ENCODE measurements at places on chromosomes 16 and 17. TPM values are rescaled to one million over a fixed set of nuclear protein-coding genes. Genes with fewer than 3 reads are reported as not detected.

Gene YBX2
- 0.57 TPM for total RNA-seq

Gene RASD1
- 0.42 TPM for total RNA-seq

DNA sequence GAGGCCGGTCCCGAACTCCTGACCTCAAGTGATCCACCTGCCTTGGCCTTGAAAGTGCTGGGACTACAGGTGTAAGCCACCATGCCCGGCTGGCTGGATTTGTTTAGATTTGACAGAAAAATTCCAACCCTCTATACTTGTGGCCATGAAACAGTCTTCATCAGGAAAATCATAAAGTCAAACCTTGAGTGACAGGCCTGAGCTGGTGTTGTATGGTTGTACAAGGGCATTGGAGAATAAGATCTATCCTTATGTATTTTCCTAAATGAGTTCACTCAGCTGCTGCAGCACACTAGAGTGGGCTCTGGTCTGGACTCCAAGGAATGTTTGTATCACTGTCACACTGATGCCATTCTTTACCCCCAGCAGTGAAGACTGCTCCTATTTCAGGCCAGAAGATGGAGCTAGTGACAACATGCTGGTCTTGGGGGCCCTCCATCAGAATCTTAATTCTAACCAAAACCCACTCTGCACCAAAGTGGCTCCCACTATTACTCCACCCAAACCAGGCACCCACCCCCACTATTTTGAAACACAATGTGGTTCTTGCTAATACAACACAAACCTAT, 27.4 kb downstream of the SNX11 start:
- no peak overlapping the region for H3K27ac ChIP-seq
- no peak for DNase-seq
- peaks cover 9% of the 10 kb centered on the region for H3K4me1 ChIP-seq
- peaks cover 12% of the 10 kb centered on the region for H3K27me3 ChIP-seq
- peaks cover 1% of the 10 kb centered on the region for H3K36me3 ChIP-seq

GRCh38 chr17:78497115-78497540, 80.1 kb downstream of the DNAH17 start:
- no peak overlapping the region for H3K27ac ChIP-seq
- no peak overlapping the region for H3K4me3 ChIP-seq
- DNase-seq, result no peak
- no peaks in the 10 kb centered on the region for H3K27me3 ChIP-seq
- H3K36me3 ChIP-seq, result no peaks in the 10 kb centered on the region

Gene PRAC1
- total RNA-seq, result not detected

GRCh38 chr16:4639899-4640509, 15.4 kb downstream of the MGRN1 start:
- DNase-seq, result no peak
- H3K27me3 ChIP-seq, result no peaks in the 10 kb centered on the region
- H3K36me3 ChIP-seq, result peaks cover 5% of the 10 kb centered on the region
- H3K4me3 ChIP-seq, result no peak overlapping the region
- H3K27ac ChIP-seq, result peak overlapping the region; percentile 22

GRCh38 chr17:4696437-4696805, 7.5 kb downstream of the PELP1 start:
- no peaks in the 10 kb centered on the region for H3K27me3 ChIP-seq
- no peak overlapping the region for H3K27ac ChIP-seq
- H3K4me1 ChIP-seq, result peaks cover 8% of the 10 kb centered on the region
- H3K4me3 ChIP-seq, result no peak overlapping the region
- no peak for DNase-seq

DNA sequence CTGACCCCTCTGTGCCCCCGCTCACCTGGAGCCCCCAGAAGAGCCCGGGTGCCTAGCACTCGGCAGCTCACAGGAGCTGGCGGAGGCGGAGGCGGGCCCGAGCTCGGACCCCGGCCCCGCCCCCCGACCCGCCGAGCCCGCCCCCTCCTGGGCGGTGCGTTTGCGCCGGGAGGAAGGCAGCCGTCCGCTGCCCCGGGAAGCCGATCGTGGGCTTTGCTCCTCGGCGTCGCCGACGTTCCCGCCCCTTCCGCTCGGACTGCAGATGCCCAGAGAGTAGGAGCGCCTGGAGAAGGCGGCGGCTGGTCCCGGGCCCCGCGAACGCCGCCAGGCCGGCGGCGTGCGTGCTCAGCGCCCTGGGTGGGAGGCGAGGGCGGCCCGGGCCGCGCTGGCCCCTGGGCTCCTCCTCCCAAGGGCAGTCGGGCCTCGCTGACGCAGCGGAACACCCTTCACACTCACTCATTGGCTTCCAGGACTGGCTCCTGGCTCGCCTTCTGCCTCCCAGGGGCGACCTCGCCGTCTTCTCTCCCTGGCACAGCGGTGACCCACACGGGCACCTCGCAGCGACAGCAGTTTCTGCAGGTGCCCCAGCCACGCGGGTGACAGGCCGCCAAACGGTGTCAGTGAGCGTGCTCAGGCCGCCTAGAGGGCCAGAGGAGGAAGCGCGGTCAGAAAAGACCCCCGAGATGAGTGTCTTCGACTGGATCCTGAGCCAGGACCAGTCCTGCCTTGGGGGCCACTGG, at the start of gene PLSCR3:
TSS of gene PLSCR3 (minus strand) at position 74 of the 740 bp plus-strand sequence. CDS start 415 bp downstream, outside the sequence.
- H3K27ac ChIP-seq, result peak within 1 kb of the TSS; percentile 86
- DNase-seq, result no peak
- peaks cover 20% of the 10 kb centered on the region for H3K4me1 ChIP-seq
- H3K36me3 ChIP-seq, result peaks cover 6% of the 10 kb centered on the region

Gene CRISPLD2
- total RNA-seq, result 1.7 TPM

DNA sequence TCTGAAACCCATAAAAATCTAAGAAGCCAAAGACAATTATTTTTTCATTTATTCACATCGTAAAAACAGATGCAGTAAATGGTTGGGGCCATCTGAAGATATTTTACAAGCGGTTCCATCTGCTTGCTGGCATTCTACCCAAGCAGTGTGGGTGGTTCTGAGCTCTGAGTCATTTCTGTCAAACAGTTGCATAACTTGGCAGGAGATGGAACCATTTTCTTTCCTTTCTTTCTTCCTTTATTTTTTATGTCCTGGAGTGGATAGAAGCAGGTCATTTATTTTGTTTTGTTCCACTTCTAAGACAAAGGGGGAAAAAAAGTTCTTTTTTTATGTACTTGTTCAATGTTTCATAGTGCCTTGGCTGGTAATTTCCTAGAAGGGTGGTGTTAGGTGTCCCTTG, 1151.9 kb upstream of the GOT2 start:
- H3K27ac ChIP-seq, result no peak overlapping the region
- peaks cover 5% of the 10 kb centered on the region for H3K4me1 ChIP-seq
- DNase-seq, result no peak
- no peaks in the 10 kb centered on the region for H3K36me3 ChIP-seq
- H3K27me3 ChIP-seq, result no peaks in the 10 kb centered on the region

DNA sequence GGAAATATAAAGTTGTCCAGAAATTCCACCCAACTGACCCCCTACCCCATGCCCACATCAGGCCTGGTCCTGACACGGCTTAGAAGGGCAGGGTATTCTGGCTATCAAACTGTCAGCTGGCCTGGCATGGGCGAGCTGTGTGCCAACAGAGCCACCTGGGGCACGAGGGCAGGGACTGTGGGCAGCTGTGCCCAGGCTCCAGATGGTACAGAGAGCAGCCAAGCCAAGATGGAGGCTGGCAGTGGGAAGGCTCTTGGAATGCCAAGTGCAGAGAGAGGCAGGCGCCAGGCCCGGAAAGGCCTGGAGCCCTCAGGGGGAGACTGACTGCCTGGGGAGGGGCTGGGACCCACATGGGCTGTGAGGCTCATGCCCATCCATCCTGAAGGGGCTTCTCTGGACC, 24.3 kb upstream of the PHF12 start:
- no peak for DNase-seq
- peaks cover 9% of the 10 kb centered on the region for H3K27me3 ChIP-seq
- no peak overlapping the region for H3K4me3 ChIP-seq
- H3K4me1 ChIP-seq, result peaks cover 33% of the 10 kb centered on the region
- no peaks in the 10 kb centered on the region for H3K36me3 ChIP-seq

GRCh38 chr16:73707863-73708262, 588.8 kb upstream of the PSMD7 start:
- H3K27me3 ChIP-seq, result peaks cover 6% of the 10 kb centered on the region
- H3K36me3 ChIP-seq, result no peaks in the 10 kb centered on the region
- no peak overlapping the region for H3K27ac ChIP-seq
- no peak for DNase-seq

Gene PRSS53
- total RNA-seq, result 7.0 TPM

Gene DCXR
- 52.8 TPM for total RNA-seq

Gene EMP2
- total RNA-seq, result 11.9 TPM

Gene SLC47A2
- total RNA-seq, result not detected

- H3K36me3 ChIP-seq, result no peaks in the 10 kb centered on the region
- DNase-seq, result peak; percentile 64
- H3K27me3 ChIP-seq, result no peaks in the 10 kb centered on the region
- no peak overlapping the region for H3K27ac ChIP-seq
Measured at GRCh38 chr17:77369544-77369971, 228.8 kb downstream of the SEC14L1 start.

- no peak overlapping the region for H3K4me3 ChIP-seq
- H3K36me3 ChIP-seq, result no peaks in the 10 kb centered on the region
- DNase-seq, result no peak
- H3K27ac ChIP-seq, result peak overlapping the region; percentile 77
- no peaks in the 10 kb centered on the region for H3K27me3 ChIP-seq
Measured at GRCh38 chr16:85211271-85211801, 99.1 kb upstream of the CIBAR2 start.

- no peak overlapping the region for H3K4me3 ChIP-seq
- peaks cover 5% of the 10 kb centered on the region for H3K36me3 ChIP-seq
- H3K4me1 ChIP-seq, result no peaks in the 10 kb centered on the region
- DNase-seq, result no peak
Measured at GRCh38 chr17:72254808-72255449, 134.1 kb downstream of the SOX9 start.

DNA sequence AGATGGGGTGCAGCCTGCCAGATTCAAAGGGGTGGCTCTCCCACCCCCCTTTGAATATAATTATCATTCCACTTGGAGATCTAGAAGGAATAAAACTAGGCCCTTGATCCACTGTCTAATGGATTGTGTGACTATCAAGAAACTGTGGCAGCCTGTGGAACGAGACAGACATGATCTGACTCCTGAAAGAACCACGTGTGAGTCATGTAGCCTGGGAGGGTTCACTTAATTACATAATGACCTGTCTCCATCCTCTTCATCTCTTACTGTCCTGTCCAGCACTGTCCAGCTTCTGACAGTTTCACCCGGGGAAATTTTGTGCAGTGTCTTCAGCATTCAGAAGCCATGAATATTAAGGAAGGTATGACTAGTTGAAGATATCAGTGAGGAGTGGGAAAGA, 43.3 kb upstream of the CDH13 start:
- H3K4me1 ChIP-seq, result no peaks in the 10 kb centered on the region
- H3K27ac ChIP-seq, result no peak overlapping the region
- H3K27me3 ChIP-seq, result peaks cover 10% of the 10 kb centered on the region

Gene ITGAL
- total RNA-seq, result not detected

DNA sequence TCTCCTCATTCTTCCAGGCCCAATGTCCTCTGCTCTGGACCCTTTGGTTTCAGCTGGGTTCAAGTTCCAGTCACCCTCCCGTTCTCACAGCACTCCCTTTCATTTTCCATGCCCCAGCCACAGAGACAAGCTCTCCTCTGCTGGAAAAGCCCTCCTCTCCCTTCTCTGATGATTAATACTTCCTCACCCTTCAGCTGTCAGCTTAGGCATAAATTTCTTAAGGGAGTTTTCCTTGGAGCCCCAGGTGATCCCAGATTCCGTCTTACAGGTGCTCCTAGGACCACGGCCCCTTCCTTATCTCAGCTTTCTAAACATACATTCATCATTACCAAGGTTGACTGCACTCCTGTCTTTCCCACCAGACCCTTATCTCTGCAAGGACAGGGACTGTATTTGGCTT, 10.4 kb downstream of the CHAD start:
- DNase-seq, result no peak
- H3K4me3 ChIP-seq, result no peak overlapping the region
- peaks cover 2% of the 10 kb centered on the region for H3K36me3 ChIP-seq
- H3K27ac ChIP-seq, result no peak overlapping the region
- no peaks in the 10 kb centered on the region for H3K4me1 ChIP-seq
